ENCODE measurements at places on chromosomes 11 and 22. TPM values are rescaled to one million over a fixed set of nuclear protein-coding genes. Genes with fewer than 3 reads are reported as not detected.

RNF26 gene
- total RNA-seq = 34.8 TPM

LRRC74B gene
- total RNA-seq = not detected

HORMAD2 gene
- total RNA-seq = not detected

PTPRJ gene
- total RNA-seq = 25.6 TPM

MICALL1 gene
- total RNA-seq = 25.8 TPM

BCO2 gene
- 1.1 TPM for total RNA-seq

OR51L1 gene
- not detected for total RNA-seq

OR8G1 gene
- total RNA-seq = not detected

B4GALNT4 gene
- 0.81 TPM for total RNA-seq

NXPE2 gene
- total RNA-seq = not detected

HTR3B gene
- total RNA-seq = not detected

AP1B1 gene
- total RNA-seq = 75.1 TPM

FOLR1 gene
- total RNA-seq = not detected

OR2D2 gene
- total RNA-seq = not detected

DNA sequence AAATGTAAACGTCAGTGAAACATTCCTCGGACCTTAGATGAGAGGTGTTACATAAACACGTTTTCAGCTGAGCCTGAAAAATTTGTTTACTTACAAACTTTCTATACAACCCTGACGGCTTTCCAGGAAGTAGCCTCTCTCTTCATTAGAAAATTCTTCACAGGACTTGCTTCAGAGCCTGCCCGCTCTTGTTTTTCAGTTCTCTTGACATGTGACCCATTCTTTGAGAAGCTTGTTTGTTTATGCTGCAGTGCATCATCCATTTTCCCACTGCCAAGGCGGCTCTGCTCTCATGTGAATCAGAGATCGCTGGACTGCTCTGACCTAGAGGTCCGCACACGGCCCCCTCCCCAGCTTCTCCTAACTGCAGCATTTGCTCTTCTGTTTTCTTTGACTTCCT, 47.9 kb upstream of the ARHGAP42 start:
- H3K4me1 ChIP-seq = no peaks in the 10 kb centered on the region
- H3K27me3 ChIP-seq = no peaks in the 10 kb centered on the region
- no peak overlapping the region for H3K4me3 ChIP-seq

- no peaks in the 10 kb centered on the region for H3K27me3 ChIP-seq
- H3K27ac ChIP-seq = no peak overlapping the region
- no peak overlapping the region for H3K4me3 ChIP-seq
- H3K4me1 ChIP-seq = no peaks in the 10 kb centered on the region
These were observed 326.6 kb downstream of the MN1 start for GRCh38 chr22:27474711-27475547.

DNA sequence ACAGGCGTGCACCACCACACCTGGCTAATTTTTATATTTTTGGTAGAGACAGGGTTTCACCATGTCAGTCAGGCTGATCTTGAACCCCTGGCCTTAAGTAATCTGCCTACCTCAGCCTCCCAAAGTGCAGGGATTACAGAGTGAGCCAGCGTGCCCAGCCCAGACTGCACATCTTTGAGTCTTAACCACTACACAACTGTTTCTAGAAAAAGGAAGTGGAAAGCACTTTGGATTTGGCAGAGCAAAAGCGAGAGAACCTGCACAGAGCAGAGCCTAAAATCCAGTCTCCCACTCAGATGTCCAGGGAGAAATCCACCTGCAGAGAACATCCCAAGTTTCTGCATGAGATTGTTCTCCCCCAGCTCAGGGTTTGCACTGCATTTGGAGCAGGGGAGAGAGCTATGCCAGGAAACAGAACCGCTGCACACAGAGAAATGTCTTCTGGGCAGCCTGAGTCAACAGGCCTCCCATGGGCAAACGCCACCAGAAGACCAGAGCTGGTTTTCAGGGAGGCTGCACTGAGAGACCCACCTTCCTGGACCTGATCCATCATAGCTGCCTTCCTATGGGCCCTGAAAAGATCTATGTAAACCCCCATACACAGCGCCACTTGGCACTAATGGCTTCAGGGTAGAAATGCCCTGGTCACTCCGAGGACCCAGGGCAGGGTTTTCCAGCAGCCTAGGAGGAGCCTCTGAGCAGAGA, 54.0 kb downstream of the RPUSD4 start:
- DNase-seq = no peak
- H3K27me3 ChIP-seq = no peaks in the 10 kb centered on the region
- no peak overlapping the region for H3K4me3 ChIP-seq

- no peaks in the 10 kb centered on the region for H3K36me3 ChIP-seq
- no peak overlapping the region for H3K4me3 ChIP-seq
- peaks cover 5% of the 10 kb centered on the region for H3K27me3 ChIP-seq
- H3K27ac ChIP-seq = no peak overlapping the region
- H3K4me1 ChIP-seq = no peaks in the 10 kb centered on the region
These were observed 34.2 kb upstream of the CACNG2 start for GRCh38 chr22:36737776-36738175.

- no peak overlapping the region for H3K27ac ChIP-seq
- H3K4me3 ChIP-seq = no peak overlapping the region
- no peaks in the 10 kb centered on the region for H3K4me1 ChIP-seq
- H3K27me3 ChIP-seq = no peaks in the 10 kb centered on the region
- DNase-seq = no peak
- no peaks in the 10 kb centered on the region for H3K36me3 ChIP-seq
These were observed 4.4 kb upstream of the MMP1 start for GRCh38 chr11:102802341-102802740.

DNA sequence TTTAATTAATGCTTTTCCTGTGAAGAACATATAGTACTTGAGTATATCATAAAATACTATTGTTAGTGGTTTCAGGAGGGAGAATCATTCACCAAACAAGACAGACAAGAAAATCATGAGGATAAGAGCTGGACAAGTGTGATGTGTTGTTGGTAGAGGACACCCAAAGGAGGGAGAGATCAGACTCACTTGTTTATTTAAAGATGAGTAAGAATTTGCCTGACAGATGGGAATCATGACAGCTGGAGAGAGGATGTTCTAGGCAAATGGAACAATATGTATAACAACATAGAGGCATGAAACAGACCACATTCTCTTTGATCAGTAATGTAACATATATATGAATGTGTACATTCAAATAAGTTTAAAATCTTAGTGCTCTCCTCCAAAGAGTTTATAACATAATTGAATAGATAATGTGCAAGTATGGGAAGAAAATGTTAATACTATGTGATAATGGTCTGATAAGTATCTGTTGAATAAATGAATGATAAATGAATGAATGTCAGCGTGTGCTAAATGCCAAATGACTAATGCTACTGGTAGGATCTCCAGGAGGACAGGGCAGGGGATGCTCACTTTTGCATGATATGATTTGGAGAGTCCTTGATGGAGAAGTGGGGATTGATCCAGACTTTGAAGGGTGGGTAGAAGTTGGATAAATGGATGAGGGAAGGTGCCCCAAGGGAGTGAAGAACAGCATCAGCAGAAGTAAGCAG, 228.9 kb upstream of the SORL1-AS1 start:
- no peaks in the 10 kb centered on the region for H3K36me3 ChIP-seq
- H3K27ac ChIP-seq = no peak overlapping the region
- no peaks in the 10 kb centered on the region for H3K27me3 ChIP-seq
- H3K4me1 ChIP-seq = no peaks in the 10 kb centered on the region

DNA sequence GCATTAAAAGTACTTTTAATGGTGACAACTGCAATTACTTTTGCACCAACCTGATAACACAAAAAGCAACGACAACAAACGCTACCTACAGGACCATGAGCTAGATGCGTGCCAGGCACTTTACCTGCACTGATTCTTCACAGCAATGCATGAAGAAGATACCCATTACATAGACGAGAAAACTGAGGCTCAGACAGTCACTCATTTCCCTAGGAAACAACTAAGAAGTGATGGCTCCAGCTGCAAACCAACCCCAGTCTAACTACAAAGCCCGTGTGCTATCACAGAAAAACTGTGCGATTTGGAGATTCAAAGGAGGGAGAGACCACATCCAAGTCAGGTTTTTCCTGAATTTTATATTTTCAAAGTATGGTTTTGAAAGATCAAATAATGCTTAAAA, 80.1 kb upstream of the TP53I11 start:
- H3K27me3 ChIP-seq = no peaks in the 10 kb centered on the region
- peaks cover 5% of the 10 kb centered on the region for H3K4me1 ChIP-seq
- no peak overlapping the region for H3K27ac ChIP-seq
- no peak for DNase-seq
- no peak overlapping the region for H3K4me3 ChIP-seq
- H3K36me3 ChIP-seq = no peaks in the 10 kb centered on the region

DNA sequence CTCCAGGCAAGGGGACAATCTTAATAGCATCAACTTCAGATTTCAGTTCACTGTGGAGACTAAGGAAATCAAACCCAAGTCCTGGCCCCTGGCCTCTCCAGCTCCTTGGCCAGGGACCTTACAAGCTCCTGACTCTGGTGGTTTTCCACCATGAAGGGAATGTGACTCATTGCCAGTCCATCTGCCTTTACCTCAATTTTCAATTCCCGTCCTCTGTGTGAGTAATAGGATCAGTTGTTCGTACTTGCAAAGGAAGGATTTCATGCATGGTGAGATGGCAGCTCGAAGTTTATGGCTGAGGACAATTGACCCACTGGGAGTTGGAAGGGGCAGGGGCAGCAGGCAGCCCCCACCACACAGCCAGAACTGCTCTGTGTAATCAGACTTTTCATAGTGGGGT, 42.5 kb downstream of the INSC start:
- no peaks in the 10 kb centered on the region for H3K27me3 ChIP-seq
- H3K36me3 ChIP-seq = no peaks in the 10 kb centered on the region
- no peak overlapping the region for H3K4me3 ChIP-seq
- no peaks in the 10 kb centered on the region for H3K4me1 ChIP-seq
- H3K27ac ChIP-seq = no peak overlapping the region
- no peak for DNase-seq

DNA sequence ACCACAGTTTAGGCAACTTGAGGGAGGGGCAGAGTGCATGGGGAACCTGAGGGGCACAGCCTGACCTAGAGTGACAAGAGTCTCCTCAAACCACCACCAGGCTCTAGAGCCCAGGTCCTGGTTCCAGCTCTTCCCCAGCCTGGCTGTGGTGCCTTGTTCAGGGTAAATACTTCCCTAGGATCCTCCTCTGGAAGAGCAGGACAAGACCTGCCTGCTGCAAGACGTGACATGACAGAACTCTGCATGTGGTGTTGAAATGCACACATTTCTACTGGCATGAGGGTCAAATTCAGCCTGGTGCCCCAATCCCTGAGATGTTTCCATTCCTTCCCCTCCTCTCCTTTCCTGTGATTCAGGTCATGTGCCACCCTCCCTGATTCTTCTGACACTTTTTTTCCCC, 3.3 kb downstream of the SEC14L2 start:
- no peak overlapping the region for H3K4me3 ChIP-seq
- peaks cover 30% of the 10 kb centered on the region for H3K4me1 ChIP-seq

- H3K4me1 ChIP-seq = peaks cover 11% of the 10 kb centered on the region
- no peak overlapping the region for H3K4me3 ChIP-seq
- no peaks in the 10 kb centered on the region for H3K27me3 ChIP-seq
- no peak for DNase-seq
These were observed 18.1 kb downstream of the TSKU start for GRCh38 chr11:76801225-76801624.

- no peaks in the 10 kb centered on the region for H3K4me1 ChIP-seq
- H3K36me3 ChIP-seq = no peaks in the 10 kb centered on the region
- no peak overlapping the region for H3K27ac ChIP-seq
- no peaks in the 10 kb centered on the region for H3K27me3 ChIP-seq
- DNase-seq = no peak
These were observed 55.9 kb downstream of the ZC3H12C start for GRCh38 chr11:110148775-110149744.

DNA sequence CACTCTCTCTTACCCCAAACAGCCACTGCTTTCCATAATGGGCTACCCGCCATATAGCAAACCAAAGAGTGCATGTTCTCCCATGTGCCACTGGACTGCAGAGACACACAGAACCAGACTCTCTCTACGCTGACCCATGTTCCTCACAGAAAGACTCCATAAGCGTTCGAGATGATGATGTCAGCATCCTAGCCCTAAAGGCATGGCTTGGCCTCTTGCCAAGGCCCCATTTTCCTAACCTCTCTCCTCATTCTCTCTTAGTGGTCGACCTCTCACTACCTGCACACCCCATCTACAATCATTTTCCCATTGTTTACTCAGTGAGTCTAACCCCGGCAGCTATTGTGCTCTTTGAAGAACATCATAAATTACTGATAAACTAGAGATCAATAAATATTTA, 4.9 kb downstream of the NDUFC2 start:
- no peak overlapping the region for H3K4me3 ChIP-seq
- H3K36me3 ChIP-seq = peaks cover 6% of the 10 kb centered on the region
- no peaks in the 10 kb centered on the region for H3K27me3 ChIP-seq
- H3K27ac ChIP-seq = no peak overlapping the region
- H3K4me1 ChIP-seq = peaks cover 37% of the 10 kb centered on the region

GRCh38 chr11:23359297-23359696, 499.0 kb upstream of the CCDC179 start:
- DNase-seq = no peak
- H3K4me3 ChIP-seq = no peak overlapping the region
- H3K4me1 ChIP-seq = no peaks in the 10 kb centered on the region
- H3K27ac ChIP-seq = no peak overlapping the region

- DNase-seq = no peak
- no peaks in the 10 kb centered on the region for H3K4me1 ChIP-seq
- no peaks in the 10 kb centered on the region for H3K36me3 ChIP-seq
- H3K27me3 ChIP-seq = no peaks in the 10 kb centered on the region
- H3K27ac ChIP-seq = no peak overlapping the region
- H3K4me3 ChIP-seq = no peak overlapping the region
These were observed 1428.6 kb downstream of the LRRC4C start for GRCh38 chr11:40030867-40031266.

DNA sequence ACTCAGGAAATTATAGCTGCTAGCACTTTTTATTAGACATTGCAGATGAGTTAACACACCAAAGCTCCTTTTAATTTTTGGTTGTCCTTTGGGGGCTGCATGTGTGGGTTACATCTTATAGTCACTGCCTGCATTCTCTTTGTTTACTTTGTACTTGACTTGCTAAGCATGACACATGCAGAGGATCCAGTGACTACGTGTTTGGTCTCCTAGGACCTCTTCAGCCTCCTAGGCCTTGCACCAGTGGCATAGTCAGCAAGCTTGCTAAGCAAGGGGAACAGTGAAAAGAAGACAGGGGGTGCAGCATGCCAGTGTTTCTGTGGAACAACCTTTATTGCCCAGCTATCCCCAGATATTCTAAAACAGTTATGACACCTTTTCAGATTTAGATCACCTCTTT, 108.2 kb downstream of the PAX6 start:
- H3K27me3 ChIP-seq = no peaks in the 10 kb centered on the region
- DNase-seq = no peak
- H3K4me3 ChIP-seq = no peak overlapping the region
- H3K27ac ChIP-seq = no peak overlapping the region
- H3K4me1 ChIP-seq = no peaks in the 10 kb centered on the region

- no peaks in the 10 kb centered on the region for H3K27me3 ChIP-seq
- H3K36me3 ChIP-seq = no peaks in the 10 kb centered on the region
- no peaks in the 10 kb centered on the region for H3K4me1 ChIP-seq
These were observed 96.7 kb upstream of the LUZP2 start for GRCh38 chr11:24400059-24400665.

All from CD8-positive, alpha-beta memory T cell (primary cell).